ENCODE measurements at places on chromosomes 16 and 17.

DNA sequence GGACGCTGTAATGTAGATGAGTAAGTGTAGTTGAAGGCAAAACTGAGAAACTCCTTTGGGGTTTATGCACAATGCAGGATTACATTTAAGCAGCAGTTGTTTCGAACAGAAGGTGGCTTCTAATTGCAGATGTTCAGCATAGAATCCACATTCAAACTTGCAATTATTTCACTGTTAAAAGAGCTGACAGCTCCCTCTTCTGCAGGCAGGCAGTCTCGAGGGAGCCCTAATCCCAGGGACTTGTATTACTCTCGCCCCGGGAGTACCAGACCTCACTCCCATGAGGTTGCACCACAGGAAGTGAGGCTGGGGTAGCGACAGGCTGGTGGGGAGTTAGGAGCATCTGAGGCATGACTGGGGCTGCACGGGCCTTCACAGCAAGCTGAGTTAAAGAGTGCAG, 484.3 kb upstream of the EEF2KMT start:
- DNase-seq, result no peak

- no peak for DNase-seq
Measured at GRCh38 chr17:77526259-77526711, 385.5 kb downstream of the SEC14L1 start.

GRCh38 chr16:1790611-1791255, 2.8 kb downstream of the IGFALS start:
- DNase-seq, result no peak

- DNase-seq, result no peak
Measured at GRCh38 chr16:54123766-54124165, 162.8 kb downstream of the IRX3 start.

- DNase-seq, result no peak
Measured at GRCh38 chr16:67490335-67491096, 7.2 kb upstream of the AGRP start.

GRCh38 chr16:8966817-8967131, 3.1 kb upstream of the USP7 start:
- no peak for DNase-seq

- DNase-seq, result no peak
Measured at GRCh38 chr17:40170325-40170724, 6.9 kb upstream of the RAPGEFL1 start.

DNA sequence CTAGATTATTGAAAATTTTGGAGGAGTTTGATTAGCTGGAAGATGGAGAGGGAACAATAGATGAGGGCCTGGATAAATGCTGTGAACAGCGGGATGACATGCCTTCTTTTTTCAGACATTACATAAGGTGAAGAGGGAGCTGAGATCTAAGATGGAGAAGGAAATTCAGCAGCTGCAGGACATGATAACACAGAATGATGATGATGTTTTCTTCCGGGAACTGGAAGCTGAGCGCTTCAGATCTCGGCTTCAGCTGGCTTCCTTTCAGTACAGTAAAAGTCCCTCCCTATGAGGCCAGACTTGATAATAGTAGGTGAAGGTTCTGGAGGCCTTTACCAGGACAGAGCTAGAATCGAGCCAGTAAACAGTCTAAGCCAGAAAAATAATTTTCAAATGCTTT, 30.7 kb downstream of the CEP95 start:
- DNase-seq, result no peak

DNA sequence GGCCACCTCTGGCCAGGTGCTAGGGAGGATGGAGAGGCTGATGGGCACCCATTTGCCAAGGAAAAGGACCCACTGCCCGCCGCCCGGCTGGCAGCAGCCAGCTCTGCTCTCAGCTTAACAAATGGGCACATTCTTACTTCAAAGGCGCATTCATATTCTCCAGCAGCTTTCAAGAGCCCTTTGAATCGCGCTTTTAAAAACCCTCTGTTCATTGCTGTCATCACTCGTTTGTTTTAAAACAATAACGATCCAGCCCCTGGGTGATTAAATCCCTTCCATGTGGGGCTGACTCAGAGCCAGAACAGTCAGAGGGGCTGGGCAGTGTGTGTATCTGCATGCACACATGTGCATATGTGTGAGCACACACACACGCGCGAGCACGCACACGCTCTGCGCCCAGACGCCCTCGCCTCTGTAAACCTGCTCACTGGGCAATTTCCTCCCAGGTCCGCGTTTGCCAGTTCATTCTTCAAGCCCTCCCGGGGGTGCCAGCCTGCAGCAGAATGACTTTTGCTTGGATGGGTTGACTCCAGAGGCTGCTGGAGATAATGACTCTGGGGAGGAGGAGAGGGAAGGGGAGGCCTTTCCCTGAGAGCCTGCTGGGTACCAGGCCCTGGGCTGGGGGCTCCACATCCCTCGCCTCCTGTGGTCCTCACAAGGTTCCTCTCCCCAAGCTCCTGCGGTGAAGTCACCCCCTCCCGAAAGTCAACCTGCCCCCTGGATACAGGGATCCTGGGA, 133.1 kb downstream of the SDK2 start:
- no peak for DNase-seq

DNA sequence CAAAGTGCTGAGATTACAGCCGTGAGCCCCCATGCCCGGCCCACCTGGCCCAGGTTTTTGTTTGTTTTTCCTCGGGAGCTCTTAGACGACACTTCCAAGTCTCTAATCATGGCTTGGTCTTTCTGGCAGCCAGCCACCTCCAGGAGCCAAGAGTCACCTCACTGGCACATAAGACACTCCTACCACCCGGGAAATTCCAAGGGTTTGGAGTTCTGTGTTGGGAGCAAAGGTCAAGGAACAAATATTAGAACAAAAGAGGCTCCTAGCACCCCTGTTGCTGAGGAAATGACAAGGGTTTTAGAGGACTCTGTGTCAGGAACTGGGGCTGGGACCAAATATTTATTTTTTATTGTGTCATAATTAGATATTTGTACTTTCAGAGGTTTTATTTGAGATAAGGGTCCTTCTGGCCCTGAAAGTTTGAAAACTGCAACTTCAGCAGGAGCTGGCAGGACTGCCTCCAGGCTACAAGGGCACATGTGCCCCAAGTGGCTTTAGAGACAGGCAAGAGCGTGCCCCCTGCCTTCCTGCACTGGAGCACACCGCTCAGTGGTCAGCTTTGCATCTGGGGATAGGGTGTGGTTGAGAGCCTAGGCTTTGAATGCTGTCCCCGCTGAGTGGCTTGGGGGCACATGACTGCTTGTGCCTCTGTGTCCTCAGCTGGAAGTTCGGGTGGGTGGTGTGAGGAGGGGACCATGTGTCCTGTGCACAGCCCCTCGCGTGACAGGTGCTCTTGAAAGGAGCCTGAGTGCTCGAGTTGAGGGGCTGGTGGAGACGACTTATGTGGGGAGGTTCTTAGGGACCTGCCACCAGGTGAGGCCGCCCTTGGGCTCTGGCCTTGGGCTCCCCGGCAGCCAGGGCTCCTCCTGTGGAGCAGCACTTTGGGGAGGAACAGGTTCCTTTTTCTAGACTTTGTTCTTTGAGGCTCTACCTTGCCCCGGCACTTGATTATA, 29.7 kb downstream of the MGRN1 start:
- DNase-seq, result no peak

- no peak for DNase-seq
Measured at GRCh38 chr16:85995541-85996423, 96.8 kb downstream of the IRF8 start.

DNA sequence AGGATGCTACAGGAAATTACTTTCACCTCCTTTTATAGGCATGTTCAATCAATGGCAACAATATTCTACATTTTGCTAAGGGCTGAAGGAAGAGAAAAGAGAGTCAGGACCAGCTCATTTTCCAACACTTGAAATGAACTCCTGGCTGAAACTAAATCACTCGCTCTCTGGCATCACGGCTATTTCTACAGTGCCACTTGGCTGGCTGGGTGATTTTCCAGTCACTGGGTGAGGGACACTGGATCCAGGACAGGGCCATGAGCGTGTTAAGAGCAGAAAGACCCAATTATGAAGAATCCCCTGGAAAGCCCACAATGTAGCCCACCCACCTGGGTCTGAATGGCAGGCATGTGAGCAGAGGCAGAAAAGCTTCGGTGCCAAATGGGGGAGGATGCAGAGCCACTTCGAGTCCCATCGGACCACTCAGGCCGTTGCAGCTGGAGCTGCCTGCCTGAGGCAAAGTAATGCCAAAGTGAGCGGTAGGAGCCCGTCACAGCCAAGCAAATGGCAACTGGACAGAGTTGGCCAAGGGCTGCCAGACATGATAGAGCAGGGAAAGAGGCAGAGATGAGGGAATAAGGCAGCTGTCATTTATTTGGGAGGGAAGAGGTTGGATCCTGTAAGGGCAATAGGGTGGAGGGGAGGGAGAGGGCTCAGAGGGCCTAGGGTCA, 246.2 kb downstream of the STX8 start:
- DNase-seq, result no peak

DNA sequence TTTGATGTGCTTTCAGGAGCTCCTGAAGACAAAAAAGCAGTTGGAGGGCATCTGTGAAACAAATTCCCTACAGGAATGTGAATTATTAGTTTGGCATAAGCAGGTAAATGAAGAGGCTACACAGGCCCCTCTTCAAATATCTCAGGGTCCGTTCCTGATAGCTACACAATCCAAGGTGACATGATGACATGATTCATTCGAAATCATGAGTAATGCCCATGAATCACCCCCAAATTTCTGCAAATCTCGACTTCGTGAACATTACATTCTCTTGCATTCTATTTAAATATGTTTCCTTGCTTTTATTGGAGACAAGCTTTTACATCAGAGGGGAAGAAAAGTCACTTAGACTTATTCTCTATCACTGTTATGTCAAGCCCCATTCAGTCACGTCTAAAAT, 22.3 kb downstream of the GAN start:
- no peak for DNase-seq

- DNase-seq, result no peak
Measured at GRCh38 chr16:81495321-81496234, 51.0 kb downstream of the CMIP start.

DNA sequence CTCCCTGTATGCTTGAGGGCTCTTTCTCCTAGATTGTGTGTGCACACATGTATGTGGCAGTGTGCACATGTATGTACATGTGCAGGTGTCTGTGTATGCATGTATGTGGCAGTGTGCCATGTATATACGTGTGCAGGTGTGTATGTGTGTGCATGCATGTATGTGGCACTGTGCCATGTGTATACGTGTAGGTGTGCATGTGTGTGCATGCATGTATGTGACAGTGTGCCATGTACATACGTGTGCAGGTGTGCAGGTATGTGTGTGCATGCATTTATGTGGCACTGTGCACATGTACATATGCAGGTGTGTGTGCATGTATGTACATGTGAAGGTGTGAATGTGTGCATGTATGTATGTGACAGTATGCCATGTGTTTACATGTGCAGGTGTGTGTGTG, 43.9 kb upstream of the BHLHA9 start:
- DNase-seq, result no peak

- DNase-seq, result no peak
Measured at GRCh38 chr16:67451704-67452435, 20.9 kb downstream of the HSD11B2 start.

- DNase-seq, result no peak
Measured at GRCh38 chr17:74864297-74864865, 4.7 kb upstream of the GRIN2C start.

DNA sequence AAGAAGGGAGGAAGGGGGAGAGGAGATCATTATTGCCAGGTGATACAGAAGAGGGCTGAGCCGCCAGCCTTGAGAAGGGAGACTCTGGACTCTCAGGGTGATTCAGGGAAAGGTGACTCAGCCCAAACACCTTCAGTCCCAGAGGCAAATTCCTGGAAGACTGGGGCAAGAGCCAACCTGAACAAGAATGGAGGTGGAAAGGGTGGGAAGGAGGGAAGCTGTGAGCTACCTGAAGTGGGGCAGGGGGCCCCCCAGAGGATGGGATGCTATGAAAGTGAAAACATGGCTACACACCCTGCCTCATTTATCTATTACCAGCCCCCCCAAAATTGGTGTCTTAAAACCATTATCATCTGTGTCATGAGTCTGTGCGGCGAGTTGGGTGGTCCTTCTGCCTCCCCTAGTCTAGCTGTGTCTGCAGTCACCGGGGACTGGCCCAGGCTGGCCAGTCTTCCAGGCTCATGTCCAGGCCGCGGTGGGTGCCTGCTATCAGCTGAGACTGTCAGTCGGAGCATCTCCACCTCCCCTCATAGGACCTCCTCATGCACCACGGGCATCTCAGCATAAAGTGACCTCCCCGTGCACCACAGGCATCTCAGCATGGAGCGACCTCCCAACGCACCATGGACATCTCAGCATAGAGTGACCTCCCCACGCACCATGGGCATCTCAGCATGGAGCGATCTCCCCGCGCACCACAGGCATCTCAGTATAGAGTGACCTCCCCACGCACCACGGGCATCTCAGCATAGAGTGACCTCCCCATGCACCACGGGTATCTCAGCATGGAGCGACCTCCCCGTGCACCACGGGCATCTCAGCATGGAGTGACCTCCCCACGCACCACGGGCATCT, 3.2 kb upstream of the SLC47A2 start:
- DNase-seq, result no peak

GRCh38 chr16:50059111-50059510, 6.7 kb upstream of the HEATR3 start:
- DNase-seq, result no peak

DNA sequence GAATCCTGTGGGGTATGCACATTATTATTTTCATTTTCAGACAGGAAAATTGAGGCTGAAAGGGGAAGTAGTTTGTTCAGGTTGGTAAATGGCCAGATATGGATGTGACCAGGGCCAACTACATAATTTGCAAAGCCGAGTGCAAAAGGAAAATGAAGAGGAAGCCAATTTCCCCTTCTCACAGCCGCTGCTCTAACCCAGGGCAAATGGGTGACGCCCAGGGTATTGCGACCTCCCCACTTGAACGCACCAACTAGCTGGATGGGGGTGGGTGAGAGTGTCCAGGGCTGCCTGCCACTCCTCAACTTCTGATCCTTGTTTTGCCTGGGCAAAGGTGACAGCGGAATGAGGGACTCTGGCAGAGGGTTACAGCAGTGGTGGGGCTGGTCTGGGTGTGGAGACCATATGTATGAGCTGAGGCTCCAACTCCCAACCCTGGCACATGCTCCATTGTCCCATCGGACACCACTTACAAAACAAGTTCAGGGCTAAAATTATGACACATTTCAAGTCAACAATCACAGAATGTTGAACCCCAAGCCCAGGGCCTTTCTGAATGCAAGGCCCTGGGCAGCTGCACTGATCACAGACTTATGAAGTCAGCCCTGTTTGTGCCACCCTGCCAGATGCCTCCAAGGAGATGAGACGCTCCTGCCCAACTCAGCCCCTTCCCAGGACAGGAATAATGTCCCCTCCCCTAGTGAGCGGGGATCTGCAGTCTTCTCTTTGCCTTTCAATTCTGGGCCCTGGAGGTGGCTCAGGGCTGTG, 1.7 kb downstream of the ANKRD40CL start:
- no peak for DNase-seq
